ENCODE measurements at places on chromosomes 7 and 10. TPM values are rescaled to one million over a fixed set of nuclear protein-coding genes. Genes with fewer than 3 reads are reported as not detected.

DNA sequence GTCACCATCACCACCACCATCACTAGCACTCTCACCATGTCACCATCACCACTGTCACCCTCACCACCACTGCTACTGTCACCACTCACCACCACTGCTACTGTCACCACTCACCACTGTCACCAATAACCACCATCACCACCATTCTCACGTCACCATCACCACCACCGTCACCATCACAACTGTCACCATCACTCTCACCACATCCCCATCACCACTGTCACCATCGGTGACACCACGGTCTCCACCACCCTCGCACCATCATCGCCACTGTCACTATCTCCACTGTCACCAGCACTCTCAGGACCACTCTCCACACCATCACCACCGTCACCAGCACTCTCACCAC, 130.4 kb downstream of the MAD1L1 start:
- no peak for DNase-seq

Gene PIK3CG
- total RNA-seq: 7.0 TPM

DNA sequence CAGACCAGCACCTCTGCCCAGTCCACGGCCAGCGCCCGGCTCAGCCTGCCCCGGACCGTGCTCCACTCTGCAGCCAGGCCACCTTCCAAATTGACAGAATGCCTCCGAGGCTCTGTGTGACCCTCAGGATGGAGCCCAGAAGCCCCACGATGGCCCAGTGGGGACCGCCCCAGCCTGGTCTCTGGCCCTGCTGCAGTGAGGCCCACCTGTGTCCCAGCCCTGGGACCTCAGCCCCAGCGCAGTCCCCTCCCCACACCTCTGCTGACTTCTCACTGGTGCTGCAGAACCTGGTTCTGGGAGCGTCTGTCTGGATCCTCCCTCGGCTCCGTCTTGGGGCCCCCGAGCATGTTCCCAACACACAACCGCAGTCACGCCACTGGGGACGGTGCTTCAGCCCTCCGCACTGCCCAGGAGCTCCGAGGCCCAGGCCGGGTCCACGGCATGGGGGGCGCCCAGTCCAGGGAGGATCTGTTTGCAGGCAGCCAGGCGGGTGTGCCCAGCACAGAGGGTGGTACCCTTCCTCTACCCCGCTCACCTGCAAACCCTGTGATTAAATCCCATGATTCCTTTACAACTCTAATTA, 248.1 kb downstream of the ELFN1 start:
- no peak for DNase-seq

GRCh38 chr7:1388703-1389335, 70.5 kb downstream of the MICALL2 start:
- no peak for DNase-seq

DNA sequence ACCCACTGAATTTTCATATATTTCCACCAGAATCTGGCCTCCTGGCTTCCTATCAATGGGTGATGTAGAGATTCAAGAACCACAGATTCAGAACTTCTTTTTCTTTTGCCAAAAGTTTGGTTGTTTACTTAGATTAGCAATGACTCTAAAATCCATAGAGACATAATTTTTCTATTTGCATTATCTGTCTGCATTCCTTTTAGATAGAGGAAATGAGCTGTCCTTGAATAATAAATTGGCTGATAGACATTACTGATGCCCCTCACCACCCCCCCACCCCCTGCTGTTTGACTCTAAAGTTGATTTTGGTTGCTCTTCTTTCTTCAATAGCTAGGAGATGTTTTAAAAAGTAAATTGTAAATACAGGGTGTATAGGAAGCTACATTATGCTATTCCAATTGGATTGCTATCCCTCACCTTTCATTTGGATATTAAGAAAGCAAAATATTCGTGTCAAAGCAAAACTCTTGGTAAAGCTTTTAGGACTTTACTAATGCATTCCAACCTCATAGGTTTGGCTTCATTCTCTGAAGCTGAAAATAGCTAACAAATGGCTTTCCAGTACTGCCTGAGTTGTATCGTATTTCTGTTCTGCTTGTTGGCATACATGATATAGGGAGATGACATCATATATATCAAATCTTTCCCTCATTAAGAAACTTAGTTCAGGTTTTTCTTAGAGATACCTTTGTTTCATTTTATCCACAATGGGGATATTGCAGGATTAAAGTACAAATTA, 606.0 kb downstream of the ARL4A start:
- DNase-seq: no peak

DNA sequence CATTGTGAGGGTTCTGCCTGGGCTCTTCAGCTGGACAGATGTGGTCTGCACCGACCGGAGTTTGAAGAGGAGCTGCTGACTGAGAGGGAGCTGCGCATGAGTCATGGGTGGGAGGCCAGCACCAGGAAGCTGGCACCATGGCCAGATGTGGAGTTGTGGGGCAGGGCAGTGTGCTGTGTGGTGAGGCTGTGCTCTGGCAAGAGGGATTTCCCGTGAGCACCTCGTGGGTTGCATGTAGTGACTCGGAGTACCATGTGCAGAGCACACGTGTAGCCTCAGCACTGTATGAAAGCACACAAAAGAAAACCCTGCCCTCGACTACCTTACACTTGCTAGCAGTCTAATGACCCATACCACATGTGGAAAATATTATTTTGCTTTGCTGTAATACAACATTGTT, 103.4 kb downstream of the WNT2 start:
- DNase-seq: no peak

DNA sequence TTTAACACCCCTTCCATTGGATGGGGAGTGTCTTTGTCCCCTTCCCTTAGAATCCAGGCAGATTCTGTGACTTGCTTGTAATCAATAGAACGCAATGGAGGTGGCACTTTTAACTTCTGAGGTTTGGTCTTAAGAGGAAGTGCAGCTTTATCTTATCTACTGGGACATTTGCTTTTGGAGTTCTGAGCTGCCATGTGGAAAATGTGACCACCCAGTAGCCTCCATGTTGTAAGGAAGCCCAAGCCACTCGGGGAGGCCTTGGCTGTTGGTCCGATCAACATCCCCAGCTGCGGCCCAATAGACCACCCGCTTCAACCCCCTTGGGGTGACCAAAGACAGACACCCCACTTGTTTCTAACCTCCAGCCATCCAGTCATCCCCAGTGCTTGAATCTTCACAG, 86.3 kb upstream of the FAM171A1 start:
- no peak for DNase-seq

- no peak for DNase-seq
These were observed 374.6 kb downstream of the CALN1 start for GRCh38 chr7:72037516-72037915.
